ENCODE measurements at places on chromosomes 11 and 22.

- DNase-seq: no peak
Observed at GRCh38 chr11:128685402-128686020, 8.4 kb upstream of the FLI1 start.

DNA sequence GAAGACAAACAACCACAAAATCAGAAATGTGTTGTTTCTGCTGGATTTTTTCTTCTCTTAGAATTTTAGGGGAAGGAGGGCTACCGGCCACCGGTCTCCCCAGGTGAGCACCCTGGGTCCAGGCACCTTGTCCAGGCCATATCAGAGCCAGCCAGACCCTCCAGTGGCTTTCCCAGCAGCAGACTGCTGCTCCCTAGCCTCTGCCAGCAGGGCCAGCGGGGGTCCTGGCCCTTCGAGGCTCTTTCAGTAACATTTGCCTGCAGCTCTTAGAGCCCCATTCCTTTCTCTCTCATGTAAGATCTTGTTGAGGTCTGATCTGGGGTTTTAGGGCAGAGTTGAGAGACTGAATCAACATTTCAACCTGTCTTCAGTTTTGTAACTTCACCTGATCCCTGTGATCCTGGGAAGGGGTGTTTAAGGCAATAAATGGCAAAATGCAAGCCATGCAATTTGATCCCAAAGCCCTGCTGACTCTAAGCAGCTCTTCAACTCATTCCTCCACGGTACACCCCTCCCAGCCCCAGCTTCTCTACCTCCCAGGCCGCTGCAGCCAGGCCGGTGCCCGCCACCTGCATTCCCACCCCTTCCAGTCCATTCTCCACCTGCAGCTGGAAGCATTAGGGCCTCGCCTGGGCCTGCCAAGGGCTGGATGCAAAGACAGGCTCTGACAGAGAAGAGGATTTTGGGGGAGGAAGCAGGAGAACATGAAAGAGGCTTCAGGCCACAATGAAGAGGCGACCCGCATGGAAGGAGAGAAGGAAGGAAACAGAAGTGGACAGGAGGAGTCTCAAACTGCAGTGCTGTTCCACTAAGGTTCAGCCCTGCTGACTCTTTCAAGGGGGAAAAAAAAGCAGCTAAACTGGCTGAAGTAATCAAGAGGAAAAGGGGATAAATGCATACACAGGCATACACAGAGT, 113.0 kb upstream of the FGF3 start:
- no peak for DNase-seq

DNA sequence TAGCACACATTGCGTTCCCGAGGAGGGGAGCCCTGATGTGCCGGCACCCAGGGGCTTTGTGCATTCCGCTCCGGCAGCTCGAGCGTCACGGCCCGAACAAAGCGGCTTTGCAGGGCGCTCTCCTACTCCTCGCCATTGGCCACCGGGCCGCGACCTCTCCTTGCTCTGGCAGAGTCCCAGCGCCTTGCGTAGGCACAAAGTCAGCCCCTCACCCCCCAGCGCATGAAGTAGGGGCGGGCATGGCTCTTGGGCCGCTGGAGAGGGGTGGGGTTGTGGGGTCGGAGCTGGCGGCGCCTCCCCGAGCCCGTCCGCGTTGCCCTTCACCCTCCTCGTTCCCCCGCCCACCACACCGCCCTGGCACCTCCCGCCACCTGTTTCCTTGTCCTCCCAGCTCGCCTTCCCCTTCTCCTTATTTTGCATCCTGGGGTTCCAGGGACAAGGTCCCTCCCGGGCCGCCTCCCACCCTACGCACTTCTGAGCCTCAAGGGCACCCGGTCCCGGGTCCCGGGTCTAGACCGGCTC, 753 bp upstream of the PPARA start:
- no peak for DNase-seq

DNA sequence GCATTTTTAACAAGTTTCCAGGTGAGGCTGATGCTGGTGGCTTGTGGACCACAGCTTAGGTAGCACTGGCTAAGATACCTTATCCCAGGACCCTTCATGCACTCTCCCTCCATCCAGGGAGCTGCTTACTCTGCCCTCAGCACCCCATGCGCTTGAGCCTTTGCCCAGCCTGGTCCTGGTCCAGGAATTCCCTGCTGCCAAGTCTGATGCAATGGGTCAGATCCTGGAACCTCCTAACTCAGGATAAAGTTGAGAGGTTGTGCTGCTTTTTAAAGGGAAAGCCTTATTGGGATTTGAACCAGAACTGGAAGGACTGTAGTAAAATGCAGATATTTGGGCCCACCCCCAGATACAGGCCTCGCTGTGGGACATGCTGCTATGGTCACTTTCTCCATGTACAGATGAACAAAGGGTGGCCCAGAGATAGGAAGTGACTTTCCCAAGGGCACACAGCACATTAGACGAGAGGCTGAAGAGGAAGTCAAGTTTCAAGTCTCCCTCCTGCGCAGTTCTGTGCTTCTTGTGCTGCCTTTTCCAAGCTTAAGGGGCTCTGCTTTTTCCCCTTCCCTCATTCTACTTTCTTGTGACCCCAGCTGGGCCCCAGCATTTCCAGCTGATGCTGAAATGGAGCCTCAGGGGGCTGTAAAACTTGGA, 824 bp upstream of the LGALS12 start:
- no peak for DNase-seq

- peak; percentile 79 for DNase-seq
Observed at GRCh38 chr11:65366340-65366773, 11.8 kb downstream of the TIGD3 start.

DNA sequence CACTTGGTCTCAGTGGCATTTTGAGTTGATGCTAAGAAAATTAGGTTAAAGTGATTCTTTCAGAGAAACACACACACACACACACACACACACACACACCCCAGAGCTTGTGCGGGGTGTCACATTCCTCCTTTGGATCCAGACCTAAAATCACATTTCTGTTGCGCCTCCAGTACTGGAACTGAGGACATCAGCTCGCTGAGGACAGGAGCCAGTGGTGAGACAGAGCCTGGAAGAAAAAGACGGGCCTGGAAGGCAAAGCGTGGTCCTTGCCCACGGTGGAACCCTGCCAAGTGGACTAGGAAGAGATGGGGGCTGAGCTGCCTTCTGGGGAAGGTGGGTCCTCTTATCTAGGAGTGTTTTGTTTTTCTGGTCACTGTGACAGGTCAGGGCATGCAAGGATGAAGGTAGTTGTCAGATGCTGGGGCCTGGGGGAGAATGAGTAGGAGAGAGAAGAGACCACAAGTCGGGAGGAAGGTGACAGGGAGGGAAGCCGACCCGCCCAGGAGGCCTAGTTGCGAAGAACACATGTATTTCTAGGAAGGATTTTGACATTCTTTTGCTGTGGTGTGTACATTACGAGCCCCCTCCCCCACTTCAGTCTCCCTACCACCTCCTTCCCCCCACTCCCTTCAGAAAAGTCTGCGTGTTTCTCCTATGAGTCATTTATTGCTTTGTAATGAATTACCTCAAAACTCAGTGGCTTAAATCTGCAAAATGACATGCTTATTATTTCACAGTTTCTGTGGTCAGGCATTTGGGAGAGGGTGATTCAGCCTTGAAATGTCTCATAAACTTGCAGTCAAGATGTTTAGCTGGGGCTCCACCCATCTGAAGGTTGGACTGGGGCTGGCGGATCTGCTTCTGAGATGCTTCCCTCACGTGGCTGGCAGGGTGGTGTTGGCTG, 4.8 kb upstream of the ELFN2 start:
- DNase-seq: no peak

DNA sequence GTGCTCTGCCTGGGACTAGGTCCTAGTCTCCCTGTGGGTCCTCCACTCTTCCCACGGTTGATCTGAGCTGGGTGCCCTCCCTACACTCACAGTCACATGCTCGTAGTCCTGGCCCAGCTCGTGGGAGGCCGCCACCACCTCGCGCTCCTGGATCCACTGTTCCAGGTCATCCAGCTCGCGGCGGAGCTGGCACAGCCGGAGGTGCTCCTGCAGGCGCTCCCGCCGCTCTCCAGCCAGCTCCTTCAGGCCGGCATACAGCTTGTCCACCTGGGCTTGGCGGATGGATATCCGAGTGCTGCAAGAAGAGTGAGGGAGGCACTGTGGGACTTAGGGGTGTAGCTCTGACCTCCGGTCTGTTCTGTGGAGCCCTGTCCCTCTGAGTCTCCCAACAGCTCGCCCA, 14.8 kb upstream of the RBM4B start:
- DNase-seq: no peak

- DNase-seq: no peak
Observed at GRCh38 chr11:62535802-62536201, 10.8 kb downstream of the AHNAK start.

DNA sequence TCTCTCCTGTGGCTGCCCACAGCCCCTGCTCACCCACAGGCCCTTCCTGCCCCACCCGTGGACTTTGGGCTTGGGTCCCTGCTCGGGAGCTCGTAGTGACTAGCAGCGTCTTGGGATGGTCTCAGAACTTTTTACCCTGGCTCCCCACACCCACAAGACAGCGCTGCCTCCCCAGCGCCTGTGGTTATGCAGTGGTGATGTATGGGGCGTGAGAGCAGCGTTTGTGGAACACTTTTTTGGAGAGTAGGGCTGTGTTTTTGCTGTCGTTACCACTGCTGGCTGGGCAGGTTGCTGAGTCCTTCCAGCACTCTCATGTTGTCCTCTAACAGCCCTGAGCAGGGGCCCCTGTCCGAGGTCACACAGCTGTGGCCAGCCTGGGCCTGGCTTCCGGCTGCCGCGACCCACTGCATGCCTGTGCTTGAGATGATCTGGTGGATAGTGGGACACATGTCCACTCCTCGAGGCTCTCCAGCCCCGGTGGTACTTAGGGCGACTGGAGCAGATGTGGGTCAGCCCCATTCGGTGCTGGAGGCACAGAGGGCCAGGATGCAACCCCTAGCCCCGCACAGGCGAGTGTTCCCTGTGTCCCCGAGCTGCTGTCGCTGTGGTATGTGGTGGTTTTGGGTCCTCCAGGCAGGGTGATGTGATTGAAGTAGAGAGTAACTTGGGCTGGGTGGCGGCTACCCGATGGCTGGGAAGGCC, 7.1 kb upstream of the GRAMD4 start:
- no peak for DNase-seq

GRCh38 chr11:63839508-63840355, 822 bp downstream of the MARK2 start:
- DNase-seq: no peak

DNA sequence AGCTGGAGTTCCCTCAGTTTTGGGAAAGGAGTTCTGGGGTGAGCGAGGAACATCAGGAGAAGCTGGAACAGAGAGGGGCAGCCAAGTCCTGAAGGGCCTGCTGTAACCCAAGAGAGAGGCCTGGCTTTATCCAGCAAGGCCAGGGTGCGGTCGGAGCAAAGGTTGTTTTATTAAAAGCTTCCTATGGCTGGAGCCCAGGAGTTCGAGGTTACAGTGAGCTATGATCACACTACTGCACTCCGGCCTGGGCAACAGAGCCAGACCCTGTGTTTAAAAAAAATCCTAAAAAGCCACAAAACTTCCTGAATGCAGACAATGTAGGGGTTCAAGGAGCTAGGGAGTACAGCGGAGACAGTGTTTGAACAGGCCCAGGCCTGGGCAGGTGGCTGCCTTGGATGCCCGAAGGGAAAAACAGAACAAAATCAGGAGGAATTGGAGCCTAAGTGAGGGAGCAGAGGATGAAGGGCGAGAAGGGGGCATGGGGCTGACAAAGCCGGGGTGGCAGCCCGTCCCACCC, 22.2 kb upstream of the MALAT1 start:
- no peak for DNase-seq

GRCh38 chr11:15923183-15923582, 433.2 kb downstream of the SOX6 start:
- no peak for DNase-seq

DNA sequence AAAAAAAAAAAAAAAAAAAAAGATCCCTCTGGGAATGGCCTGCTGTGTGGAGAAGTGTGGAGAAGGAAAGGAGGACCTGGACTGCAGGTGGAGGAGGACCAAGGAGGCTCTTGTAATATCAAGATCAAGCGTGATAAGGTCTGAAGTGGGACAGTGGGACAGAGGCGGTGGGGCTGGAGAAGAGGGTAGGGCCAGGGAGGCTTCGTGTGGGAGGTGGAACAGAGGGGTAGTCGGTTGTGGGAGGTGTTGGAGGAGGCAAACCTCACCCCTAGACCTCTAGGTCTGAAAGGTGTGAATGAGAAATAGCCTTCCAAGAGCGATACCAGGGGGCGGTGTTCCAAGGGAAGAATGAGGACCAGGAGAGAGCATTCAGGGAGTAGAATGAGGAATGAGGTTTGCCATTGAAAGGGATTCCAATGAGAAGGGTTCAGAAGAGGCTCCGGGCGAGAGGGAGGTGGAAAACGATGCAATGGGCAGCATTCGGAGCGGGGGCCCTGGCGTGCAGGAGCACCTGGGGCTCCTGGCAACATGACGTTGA, 44.2 kb downstream of the MCHR1 start:
- no peak for DNase-seq

DNA sequence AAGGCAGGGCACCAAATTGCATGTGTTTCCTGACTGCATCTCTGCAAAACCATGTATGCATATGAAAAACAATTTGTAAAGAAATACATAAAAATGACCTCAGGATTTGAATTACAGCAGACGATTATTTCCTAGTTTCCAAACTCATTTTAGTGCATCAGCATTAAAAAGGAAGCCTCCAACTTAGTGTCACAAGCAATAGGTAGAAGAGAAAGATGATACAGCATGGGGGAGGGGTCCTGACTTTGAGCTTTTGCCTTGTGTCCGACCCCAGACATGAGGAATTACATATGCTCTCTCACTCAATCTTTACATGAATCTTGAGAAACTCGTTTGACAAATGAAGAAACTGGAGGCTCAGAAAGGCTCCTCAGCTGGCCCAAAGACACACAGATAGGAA, 294.6 kb upstream of the NARS2 start:
- no peak for DNase-seq

- no peak for DNase-seq
Observed at GRCh38 chr11:122642472-122642922, 13.0 kb upstream of the UBASH3B start.

DNA sequence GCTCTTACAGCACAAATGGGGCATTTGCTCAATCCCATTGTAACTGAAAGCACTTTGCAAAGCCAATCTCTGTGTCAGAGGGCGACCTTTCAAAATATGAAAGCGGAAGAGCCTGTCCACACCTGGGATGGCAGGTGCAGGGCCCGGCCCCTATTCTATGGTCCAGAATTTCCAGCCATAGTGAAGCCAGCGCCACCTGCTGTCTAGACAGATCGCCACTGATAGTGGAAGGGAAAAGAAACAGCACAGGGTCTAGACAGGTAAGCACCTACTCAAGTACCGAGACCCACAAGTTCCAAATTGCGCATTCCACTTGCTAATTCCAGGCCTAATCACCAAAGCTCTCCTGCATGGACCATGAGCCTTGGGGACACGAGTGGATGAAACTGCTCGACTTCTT, 141.4 kb downstream of the NTM start:
- DNase-seq: peak; percentile 20

DNA sequence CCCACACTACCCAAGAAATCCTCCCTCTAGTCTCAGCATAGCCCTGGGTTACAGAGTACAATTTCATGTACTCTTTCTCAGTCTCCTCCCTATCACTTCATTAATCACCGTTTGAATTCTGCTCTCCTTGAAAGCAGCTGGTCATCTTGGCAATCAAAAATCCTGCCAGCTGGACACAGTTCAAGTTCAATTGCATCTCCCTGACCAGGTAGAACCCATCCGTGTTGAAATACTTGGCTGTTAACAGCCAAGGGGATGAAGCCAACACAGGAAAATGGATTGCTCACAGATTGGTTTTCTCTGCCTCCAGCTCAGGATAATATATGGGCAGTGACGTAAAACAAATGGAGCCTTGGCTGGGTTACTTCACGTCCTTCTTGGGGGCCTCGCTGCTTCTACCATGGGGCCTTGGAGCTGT, 55.1 kb upstream of the GRK3 start:
- no peak for DNase-seq

GRCh38 chr11:113313601-113314000, 782 bp upstream of the TTC12 start:
- no peak for DNase-seq
